ENCODE measurements at places on chromosomes 2 and 18.

DNA sequence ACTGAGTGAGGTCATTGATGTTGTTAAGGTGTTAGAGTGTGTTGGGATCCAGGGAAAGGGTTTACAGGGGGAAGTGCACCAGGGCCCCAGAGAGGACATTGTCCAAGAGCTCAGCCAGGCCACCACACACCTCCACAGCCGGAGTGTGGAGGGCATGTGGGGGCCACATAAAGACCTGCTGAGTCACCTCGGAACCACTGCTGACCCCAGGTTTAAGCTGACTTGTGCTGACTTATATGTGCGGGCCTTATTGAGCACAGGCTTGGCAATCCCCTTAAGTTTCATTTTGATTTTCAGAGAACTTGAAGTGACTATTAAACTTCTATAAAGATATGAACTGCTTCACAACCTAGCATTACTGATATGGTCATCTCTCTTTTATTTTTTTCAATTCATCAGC is 166.2 kb upstream of the MAP3K20 start:
- no peak for DNase-seq

GRCh38 chr2:109712123-109712449 is 82.0 kb upstream of the RGPD5 start:
- DNase-seq = no peak

DNA sequence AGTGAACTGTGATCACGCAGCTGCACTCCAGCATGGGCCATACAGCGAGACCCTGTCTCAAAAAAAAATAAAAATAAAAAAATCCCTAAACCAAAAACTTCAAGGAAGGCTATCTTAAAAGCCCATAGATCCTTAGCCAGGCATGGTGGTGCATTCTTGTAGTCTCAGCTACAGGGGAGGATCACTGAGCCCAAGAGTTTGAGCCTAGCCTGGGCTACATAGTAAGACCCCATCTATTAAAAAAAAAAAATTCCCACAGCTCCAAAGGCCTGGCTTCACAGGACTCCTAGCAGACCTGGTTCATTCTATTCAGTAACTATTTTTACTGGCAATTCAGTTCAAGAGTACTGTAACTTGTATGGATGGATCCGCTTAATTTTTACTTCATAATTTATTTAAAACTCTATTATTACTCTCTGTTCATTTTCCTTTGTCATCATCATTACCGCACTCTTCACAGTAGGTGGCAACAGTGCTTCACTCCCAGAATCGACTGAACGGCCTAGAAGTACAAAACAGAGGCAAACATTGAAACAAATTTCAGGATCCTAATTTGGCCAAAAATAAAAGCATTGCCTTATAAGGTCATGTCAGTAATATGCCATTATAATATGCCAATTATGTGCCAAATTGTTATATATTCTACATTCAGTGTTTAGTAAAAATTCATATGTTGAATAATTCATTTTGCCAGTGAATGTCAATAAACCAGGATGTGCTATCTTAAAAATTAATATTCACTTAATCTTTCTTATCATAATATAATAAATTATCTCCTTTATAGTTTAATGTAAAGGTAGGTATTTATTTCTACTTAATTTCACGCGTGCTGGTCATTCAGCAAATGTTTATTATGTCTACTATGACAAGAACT is 14.3 kb upstream of the STAM2 start:
- peak; percentile 55 for DNase-seq

- no peak for DNase-seq
These were observed 856 bp downstream of the FAM228A start for GRCh38 chr2:24175631-24176187.

DNA sequence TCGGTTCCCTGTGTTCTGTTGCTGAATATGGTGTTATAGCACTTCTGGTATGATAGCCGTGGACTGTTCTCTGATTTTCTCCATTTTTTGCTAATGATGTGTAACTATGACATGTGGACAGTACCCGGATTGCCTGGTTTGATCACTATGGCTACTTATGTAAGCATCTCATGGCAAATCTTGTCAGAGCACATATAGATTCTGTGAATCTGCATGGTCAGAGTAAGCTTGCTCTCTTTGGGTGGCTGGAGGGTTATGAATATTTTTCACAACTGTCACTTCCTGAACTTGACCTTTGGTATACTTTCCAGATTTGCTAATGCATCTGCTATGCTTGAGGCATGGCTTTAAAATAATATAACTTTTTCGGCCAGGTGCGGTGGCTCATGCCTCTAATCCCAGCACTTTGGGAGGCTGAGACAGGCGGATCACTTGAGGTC is 36.8 kb upstream of the ATP8B1 start:
- no peak for DNase-seq

GRCh38 chr2:12169721-12170120 is 423.3 kb downstream of the LPIN1 start:
- DNase-seq = no peak
